ENCODE measurements at places on chromosomes 11 and 22.
A peak's percentile ranks its signal among the peaks of the same experiment; 100 is the strongest.

GRCh38 chr11:70740488-70740851 lies 342.1 kb downstream of the CTTN start:
- DNase-seq: no peak

DNA sequence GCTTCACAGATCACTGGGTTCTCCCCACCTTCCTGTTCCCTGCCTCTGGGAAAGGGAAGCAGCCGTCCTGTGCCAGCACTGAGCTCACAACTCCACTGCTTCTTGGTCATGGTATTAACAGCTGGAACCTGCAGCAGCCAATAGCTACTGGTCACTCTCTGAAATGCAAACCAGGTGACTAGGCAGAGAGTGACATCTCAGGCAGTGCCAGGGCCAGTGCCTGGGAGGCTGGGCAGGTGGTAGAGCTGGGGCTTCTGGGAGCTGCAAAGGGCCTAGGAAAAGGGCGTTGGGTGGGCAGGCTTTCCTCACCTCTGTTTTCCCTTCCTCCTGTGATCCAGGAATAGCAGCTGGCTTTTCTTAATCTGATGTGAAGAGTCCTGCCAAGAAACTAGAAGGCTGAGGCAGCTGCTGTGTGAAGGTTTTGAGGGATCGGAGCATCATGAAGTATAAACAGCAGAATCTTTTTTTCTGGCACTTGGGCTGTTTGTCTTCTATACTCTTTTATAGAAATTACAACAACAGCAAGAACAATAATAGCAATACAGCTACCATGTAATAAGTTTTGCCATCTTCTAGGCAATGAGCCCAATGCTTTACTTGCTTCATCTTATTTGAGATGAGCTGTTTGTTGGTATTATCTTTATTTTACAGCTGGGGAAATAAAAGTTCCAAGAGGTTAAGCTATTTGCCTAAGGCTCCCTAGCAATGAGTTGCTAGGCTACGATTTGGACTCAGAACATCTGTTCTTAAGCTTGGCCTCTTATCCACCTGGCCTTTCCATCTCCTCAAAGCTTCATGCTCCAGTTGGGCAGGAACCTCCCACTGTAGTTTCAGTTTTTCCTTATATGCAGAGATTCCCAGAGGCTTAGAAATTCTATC lies 22.0 kb upstream of the CD44 start:
- no peak for DNase-seq

DNA sequence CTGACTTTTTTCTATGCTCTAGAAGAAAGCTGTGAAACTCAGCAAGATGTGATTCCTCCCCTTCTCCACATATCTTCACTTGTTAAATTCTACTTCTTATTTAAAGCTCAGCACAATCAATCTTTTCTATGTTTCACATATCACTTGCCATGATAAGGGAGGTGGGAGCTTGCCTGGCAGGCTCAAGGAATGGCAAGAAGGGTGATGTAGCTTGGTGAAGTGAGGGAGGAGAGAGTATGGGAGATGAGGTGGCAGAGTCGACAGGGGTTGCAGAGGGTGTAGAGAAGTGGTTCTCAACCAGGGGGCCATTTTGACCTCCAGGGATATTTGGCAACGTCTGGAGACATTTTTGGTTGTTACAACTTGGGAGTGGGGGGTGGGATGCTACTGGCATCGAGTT lies 120.6 kb upstream of the TIMP3 start:
- no peak for DNase-seq

GRCh38 chr11:132111838-132112237 lies 741.4 kb downstream of the NTM start:
- no peak for DNase-seq

DNA sequence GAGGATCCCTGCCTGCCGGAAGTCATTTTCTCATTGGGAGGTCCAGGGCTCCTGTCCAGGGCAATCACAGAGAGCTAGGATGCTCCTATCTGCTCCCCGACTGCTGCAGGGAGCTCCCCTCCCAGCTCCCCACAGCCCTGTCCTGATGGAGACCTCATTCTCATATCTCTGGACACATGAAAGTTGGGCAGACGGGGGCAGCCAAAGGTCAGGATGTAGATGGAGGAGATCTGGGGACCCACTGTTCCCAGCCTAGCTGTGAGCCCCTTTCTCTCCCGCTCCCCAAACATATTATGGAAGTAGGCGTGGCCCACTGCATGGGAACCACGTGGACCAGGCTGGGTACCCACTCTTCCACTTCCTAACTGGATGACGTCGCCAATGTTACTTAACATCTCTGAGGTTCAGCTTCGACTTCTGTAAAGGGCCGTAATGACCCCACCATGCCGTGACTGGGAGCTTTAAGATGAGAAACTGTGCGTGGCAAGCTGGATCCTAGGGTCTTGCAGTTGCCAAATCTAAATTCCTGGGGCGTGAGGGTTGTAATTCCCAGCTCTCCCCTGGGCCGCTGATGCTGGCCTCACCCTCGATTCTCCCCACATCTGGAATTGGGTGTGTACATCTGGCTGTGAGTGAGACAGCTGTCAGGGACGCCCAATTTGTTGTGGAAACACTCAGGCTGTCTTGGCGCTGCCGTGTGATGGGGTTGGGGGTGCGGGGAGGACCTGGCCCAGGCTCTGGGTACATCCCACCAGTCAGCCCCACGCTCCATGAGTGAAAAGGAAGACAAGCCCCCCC lies 1.8 kb downstream of the CDC42EP2 start:
- peak; percentile 64 for DNase-seq

All from GM23338 (cell line).